ENCODE measurements at places on chromosomes 16 and 17.

DNA sequence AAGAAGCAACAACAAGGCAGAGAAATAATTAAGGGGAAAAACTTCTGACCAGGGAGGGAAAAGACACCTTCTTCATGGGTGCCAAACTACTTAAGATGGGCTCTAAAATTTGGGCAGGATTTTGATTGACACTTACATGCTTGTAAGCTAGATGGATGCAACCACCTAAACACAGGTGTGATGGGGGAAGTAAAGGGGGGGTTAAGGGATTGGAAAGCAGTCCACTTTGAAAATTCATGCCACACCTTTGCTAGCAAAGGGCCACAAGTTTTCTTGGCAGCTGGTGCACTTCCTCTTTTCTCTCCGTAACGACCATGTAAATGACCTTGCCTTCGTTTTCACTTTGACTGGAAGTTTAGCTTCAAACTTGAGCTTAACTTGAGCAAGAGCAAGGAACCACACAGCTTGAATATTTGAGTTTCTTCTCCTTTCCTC, 14.3 kb upstream of the PRKAR1A start:
- no peaks in the 10 kb centered on the region for H3K27me3 ChIP-seq
- H3K36me3 ChIP-seq = no peaks in the 10 kb centered on the region
- peak; percentile 71 for DNase-seq
- H3K4me1 ChIP-seq = peaks cover 16% of the 10 kb centered on the region
- H3K4me3 ChIP-seq = no peak overlapping the region

GRCh38 chr16:31082368-31083045, 6.2 kb downstream of the PRSS53 start:
- no peak overlapping the region for H3K4me3 ChIP-seq
- no peak overlapping the region for H3K27ac ChIP-seq
- peaks cover 100% of the 10 kb centered on the region for H3K36me3 ChIP-seq
- DNase-seq = peak; percentile 2

DNA sequence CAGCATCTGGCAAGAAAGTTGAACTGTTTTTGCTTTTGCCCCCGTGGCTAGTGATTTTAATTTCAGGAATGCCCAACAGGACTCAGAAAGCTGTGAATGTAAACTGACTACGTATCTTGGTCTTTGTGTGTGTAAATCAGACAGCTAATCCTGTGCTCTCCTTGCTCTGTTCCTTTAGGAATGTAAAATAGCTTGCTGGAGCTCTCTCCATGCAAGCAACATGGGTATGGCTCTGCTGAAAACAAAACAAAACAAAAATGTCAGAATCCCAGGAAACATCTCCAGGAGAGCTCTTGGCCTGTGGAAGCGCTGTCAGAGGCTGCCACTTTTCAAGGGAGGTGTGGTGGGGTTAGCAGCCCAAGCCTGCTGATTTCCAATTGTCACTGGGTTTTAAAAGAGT, 161.8 kb upstream of the NOG start:
- H3K27ac ChIP-seq = no peak overlapping the region
- H3K4me3 ChIP-seq = no peak overlapping the region
- no peaks in the 10 kb centered on the region for H3K4me1 ChIP-seq
- H3K27me3 ChIP-seq = no peaks in the 10 kb centered on the region
- H3K36me3 ChIP-seq = no peaks in the 10 kb centered on the region

DNA sequence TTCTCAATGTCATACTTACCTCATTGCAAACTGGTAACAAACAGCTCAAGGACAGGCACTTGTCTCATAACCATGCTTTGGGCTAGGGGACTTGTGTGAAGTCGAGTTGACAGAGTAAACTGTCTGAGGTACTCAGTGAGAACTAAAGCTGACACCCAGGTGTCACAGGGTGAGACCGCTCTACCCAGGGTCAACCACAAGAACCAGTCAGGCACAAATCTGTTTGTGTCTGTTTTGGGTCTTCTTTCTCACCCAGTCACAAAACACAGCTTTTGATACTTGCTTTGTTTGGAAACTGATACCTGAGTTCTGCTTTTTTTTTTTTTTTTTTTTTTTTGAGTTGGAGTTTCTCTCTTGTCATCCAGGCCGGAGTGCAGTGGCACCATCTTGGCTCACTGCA, 161.1 kb downstream of the STX8 start:
- no peaks in the 10 kb centered on the region for H3K27me3 ChIP-seq
- H3K27ac ChIP-seq = no peak overlapping the region
- peaks cover 6% of the 10 kb centered on the region for H3K4me1 ChIP-seq
- no peak for DNase-seq
- H3K4me3 ChIP-seq = no peak overlapping the region

GRCh38 chr17:38706505-38707216, 1.6 kb downstream of the MLLT6 start:
- peak; percentile 57 for DNase-seq
- H3K36me3 ChIP-seq = peaks cover 17% of the 10 kb centered on the region
- H3K4me1 ChIP-seq = peaks cover 78% of the 10 kb centered on the region
- H3K27ac ChIP-seq = peak overlapping the region; percentile 97

DNA sequence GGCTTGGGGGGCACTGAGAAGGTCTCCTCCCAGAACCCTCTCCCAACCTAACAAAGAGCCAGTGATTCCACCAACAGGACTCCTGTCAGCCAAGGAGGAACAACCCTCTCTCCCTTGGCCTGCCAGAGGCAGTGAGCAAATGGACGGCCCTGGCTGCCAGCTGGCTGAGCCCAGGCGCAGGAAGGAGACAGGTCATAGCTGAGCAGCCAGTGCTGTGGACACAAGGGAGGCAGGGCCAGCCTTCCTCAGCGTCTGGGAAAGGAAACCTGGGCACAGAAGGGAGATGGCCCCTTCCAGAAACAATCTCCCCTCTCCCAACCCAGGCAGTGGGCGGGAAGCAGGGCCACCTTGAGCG, 2.1 kb downstream of the MPO start:
- DNase-seq = no peak
- no peaks in the 10 kb centered on the region for H3K27me3 ChIP-seq
- H3K27ac ChIP-seq = no peak overlapping the region
- no peaks in the 10 kb centered on the region for H3K36me3 ChIP-seq
- peaks cover 16% of the 10 kb centered on the region for H3K4me1 ChIP-seq

GRCh38 chr17:29114141-29114540, 66.1 kb downstream of the MYO18A start:
- no peak overlapping the region for H3K4me3 ChIP-seq
- no peaks in the 10 kb centered on the region for H3K27me3 ChIP-seq
- no peak for DNase-seq
- peaks cover 91% of the 10 kb centered on the region for H3K36me3 ChIP-seq
- no peak overlapping the region for H3K27ac ChIP-seq
- H3K4me1 ChIP-seq = peaks cover 5% of the 10 kb centered on the region

GRCh38 chr17:22703204-22703603, 1010.9 kb downstream of the KCNJ18 start:
- H3K27ac ChIP-seq = no peak overlapping the region
- H3K36me3 ChIP-seq = no peaks in the 10 kb centered on the region
- H3K4me3 ChIP-seq = no peak overlapping the region
- no peaks in the 10 kb centered on the region for H3K27me3 ChIP-seq
- no peaks in the 10 kb centered on the region for H3K4me1 ChIP-seq

DNA sequence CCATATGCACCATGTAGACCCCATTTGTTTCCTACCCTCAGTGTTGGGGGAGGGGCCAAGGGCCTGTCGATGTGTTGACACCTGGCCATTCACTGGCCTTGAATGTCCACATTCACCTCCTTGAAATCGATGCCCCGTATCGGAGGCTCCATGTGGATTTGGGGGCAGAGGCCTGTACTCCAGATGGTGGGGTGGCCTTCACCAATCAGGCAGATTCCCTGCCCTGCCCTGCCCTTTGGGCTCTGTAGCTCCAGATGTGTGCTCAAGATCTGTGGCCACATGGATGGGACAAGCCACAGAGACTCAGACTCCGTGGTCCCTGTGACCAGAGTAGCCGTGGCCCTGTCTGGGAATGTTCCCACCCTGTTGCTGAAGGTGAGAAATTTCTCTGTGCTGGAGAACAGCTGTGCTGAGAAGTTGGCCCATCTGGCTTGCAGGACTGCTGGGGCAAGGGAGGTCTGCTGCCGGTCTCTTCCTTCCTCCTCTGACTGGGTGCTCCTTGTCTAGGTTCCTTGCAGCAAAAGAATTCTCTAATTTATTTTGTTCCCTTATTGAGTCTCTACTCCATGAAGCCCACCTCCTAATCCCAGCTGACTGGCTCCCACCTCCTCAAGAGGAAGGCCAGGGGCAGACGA, 221.3 kb downstream of the SEC14L1 start:
- H3K27ac ChIP-seq = peak overlapping the region; percentile 83
- peak; percentile 5 for DNase-seq
- no peaks in the 10 kb centered on the region for H3K36me3 ChIP-seq
- no peaks in the 10 kb centered on the region for H3K27me3 ChIP-seq
- no peak overlapping the region for H3K4me3 ChIP-seq

DNA sequence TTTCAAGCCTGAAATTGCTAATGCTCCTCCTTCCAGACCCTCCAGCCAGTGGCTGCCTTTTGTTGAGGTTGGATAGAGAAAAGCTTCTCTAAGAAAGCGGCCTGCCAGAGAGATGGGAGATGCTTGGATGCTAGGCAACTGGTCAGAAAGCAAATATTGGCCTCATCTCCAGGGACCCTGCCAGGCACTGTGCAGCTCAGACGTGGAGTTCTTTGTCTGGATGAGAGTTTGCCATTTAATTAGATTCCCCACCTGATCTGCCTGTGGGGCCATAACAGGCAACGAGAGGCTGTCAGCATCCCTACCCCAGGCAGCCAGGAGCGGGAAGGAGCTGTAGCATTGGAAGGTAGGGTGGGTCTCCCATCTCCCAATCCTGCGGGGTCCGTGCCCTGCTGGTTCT, 52.7 kb downstream of the ASIC2 start:
- no peaks in the 10 kb centered on the region for H3K4me1 ChIP-seq
- H3K27me3 ChIP-seq = no peaks in the 10 kb centered on the region
- DNase-seq = no peak
- H3K27ac ChIP-seq = no peak overlapping the region
- H3K4me3 ChIP-seq = no peak overlapping the region
- H3K36me3 ChIP-seq = no peaks in the 10 kb centered on the region

DNA sequence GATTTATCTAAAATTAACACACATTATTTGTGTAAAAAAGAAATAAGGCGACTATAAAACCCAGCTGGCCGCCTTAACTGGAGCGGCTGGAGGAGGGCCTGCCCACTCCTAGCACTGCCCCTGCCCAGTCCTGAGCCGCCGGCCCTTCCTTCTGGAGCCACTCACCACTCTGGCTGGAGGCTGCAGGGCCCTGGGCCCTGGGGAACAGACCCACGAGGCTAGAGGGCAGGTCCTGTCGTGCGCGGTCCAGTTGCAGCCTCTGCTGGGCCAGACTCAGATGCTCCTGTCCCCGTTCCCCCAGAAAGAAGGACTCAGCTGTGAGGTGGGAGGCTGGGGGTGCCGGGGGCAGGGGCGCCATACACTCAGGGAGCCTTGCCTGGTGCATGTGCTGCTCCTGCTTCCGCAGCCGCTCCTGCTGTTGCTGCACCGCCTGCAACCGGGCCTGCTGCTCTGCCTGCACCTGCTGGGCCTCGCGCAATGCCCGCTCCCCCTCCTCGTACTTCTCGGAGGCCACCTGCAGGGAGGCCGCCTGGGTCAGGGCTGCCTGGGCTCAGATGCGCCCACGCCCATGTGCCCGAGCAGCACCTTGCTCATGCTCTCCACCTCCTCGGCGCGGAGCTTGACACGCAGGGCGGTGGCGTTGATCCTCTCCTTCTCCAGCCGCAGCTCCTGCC, 9.0 kb upstream of the MRPL38 start:
- H3K4me1 ChIP-seq = peaks cover 15% of the 10 kb centered on the region
- H3K4me3 ChIP-seq = no peak overlapping the region
- H3K27me3 ChIP-seq = no peaks in the 10 kb centered on the region
- no peak for DNase-seq
- no peak overlapping the region for H3K27ac ChIP-seq

DNA sequence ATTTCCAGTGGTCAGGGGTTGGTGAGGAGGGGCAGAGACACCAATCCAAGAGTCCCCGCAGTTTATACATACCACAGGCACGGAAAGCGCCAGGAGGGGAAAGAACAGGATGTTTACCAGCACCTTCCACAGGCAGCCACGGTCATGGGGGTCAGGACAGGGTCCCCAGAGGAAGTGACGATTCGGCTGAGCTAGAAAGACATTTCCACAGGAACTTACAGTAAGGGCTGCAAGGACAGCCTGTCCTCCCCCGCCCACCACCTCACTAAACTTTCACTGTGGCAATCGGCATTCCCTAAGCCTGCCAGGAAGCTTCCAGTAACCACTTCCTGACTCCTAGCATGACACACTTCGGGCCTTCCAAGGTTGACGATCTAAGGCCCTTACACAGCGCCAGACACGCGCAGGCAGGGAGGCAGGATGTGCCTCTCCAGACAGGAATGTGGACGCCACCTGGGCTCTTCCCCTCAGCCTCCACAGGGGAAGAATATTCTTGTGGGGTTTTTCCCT, 1.2 kb upstream of the MT2A start:
- peak overlapping the region; percentile 88 for H3K27ac ChIP-seq
- DNase-seq = peak; percentile 62
- no peaks in the 10 kb centered on the region for H3K27me3 ChIP-seq
- H3K36me3 ChIP-seq = no peaks in the 10 kb centered on the region
- peaks cover 55% of the 10 kb centered on the region for H3K4me1 ChIP-seq
- no peak overlapping the region for H3K4me3 ChIP-seq
